ENCODE measurements at places on chromosomes 1 and 21.

DNA sequence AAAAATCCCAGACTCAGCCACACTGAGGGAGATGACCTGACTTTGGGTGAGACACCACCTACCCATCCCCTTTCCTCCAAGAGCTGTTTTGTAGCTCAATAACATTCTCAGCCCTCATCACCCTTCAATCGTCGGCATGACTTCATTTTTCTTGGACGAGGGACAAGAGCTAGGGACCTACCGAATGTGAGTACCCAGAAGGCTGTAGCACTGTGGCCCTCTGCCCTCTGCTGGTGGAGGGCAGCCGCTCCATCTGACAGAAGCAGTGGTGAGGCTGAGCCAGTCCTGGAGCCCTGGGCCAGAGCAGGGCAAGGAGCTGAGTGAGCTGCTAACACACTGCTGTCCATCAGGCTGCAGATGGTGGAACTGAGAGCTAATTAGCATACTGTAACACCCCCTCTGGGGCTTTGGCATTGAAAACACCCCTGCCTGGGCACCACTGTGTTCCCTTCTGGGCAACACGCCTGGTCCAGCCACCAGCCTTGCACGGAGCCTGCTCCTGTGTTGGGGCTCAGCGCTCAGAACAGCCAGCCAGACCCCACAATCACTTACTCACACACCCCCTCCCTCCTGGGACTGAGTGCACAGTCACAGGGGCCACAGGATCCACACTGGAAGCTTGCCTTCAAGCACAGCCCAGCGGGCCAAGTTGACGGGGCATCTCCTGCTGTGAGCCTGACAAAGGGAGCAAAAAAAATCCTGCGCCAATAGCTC is 18.3 kb upstream of the ALPL start:
- no peak for DNase-seq

DNA sequence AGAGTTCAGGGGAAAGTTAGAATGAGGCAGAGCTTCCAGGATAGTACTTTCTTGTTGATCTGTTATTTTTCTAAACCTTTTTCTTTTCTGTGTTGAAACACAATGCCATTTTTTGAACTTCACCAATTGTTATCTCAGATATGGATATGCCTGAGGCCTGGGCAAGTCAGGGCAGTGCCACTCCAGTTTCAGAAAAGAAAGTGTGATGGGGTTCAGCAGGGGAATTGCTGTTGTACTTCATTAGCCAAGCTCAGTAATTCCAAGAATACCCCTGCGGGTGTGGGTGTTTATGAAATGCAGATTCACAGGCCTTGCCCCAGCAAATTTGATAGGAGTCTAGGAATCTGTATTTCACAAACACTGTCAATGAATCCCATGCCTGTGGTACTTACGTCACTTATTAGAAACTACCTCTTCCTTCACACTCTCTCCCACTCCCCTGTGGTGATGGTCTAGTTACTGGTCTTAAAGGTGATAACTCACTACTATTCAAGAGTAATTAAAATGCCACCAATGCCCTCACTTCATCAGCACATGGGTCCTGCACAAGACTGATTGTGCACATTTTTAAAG is 142.3 kb downstream of the PBX1 start:
- no peak for DNase-seq

DNA sequence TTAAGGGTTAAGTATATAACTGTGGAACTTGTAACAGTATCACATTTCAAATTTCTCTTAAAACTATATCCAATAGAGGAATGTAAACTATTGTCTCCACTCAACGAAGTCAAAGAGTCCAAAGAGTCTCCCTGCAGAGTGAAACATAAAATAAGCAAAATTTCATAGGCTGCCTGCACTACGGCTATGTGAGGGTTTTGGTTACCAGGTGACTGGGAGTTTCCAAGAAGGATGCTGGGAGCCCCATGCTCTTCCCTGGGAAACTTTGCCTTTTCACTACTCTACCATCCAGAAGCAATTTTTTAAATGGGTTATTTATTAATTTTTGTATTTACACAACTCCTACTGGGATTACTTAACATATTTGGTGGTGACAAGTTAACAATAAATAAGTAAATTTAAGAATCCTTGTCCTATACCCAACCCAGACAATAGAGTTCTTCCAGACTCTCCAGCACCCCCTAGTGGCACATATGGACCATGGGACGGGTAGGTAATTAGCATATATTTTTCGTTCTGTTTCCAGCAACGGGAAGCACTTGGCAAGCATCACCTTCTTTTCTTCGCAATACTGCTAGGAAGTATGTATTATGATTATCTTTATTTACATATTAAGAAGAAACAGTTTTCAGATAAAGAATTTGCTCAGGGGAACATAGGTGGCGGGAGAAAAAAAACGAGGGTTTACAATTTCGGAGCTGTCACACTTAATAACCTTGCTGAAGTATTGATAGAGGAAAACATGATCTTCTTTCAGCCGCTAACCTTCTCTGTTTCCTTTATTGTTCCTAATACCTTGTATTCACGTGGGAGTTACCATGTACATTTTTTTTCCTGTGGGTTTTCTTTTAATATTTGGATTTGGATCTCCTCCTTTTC is 3.5 kb downstream of the FMO2 start:
- DNase-seq, result no peak

DNA sequence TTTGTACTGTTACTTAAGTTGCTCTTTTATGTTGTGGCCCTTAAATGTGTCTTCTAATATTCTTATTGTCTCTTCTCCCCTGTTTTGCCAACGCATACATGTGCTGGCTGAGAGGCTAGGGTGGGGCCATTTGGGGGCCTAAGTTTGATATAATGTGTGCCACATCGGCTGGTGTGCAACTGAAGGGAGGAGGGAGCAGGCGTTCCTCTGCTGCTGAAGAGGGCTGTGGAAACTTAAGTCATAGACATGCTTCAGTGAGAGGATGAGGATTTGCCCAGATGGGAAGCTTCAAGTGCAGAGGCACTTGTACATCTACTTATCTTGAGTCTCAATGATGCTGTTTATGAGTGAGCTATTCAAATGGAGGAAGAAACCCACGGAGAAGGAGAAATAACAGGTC is 630.6 kb downstream of the LMO4 start:
- DNase-seq, result no peak

DNA sequence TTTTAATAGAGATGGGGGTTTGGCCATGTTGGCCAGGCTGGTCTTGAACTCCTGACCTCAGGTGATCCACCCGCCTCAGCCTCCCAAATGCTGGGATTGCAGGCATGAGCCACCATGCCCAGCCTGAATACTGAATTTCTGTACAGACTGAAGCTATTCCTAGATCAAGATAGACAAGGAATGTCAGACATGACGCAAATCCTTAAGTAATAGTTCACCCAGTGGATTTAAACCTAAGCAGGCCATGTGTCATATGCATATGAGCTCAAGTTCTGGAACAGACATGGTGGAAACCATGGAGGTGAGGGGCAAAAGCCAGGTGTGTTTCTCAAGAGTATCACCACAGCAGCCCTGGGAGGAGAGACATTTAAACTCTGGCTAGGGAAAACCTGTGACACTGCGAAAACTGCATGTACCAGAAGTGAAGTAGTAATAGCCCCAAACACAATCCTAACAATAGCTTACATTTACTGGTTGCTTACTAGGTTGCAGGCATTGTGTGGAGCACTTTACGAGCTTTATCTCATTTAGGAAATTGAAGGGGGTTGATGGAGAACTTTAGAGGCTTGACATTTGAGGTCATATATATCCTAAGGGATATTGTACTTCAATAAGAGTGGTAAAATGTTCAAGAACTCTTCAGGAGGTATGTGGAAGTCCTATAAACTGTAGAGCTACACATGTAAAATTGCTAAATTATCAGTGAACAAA is 31.7 kb upstream of the MAN1A2 start:
- no peak for DNase-seq

GRCh38 chr1:19643121-19643520 is 990 bp upstream of the NBL1 start:
- no peak for DNase-seq

DNA sequence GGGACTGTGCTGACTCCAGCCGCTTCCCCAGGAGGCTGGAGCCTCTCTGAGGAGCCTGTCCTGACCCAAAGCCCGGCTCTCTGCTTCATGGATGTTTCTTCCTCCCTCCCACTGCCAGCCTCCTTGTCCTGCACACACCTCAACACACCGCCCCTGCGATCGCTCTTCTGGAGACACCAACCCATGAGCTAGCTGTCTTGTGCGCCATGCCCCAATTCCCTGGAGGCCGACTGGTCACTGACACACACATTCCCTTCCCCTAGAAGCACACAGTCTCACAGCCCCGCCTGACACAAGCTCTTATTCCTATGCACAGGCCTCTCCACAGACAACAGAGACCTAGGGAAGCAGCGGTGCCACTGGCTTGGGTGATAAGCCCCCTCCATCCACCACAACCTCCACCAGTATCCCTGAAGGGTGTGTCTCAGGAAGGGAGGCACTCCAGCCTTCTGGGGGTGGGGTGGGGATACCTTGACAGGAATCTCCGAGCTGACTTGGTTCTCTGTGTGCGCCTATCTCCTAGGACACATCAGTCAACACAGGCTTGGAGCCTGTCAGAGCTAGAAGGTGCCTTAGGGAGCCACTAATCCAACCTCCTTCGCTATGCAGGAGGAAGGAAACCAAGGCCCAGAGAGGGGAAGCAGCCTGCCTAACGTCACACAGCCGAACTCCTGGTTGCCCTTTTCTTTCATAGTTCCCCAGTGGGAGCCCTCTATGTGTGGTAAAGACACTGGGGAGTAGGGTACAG is 31.1 kb downstream of the AHDC1 start:
- no peak for DNase-seq

DNA sequence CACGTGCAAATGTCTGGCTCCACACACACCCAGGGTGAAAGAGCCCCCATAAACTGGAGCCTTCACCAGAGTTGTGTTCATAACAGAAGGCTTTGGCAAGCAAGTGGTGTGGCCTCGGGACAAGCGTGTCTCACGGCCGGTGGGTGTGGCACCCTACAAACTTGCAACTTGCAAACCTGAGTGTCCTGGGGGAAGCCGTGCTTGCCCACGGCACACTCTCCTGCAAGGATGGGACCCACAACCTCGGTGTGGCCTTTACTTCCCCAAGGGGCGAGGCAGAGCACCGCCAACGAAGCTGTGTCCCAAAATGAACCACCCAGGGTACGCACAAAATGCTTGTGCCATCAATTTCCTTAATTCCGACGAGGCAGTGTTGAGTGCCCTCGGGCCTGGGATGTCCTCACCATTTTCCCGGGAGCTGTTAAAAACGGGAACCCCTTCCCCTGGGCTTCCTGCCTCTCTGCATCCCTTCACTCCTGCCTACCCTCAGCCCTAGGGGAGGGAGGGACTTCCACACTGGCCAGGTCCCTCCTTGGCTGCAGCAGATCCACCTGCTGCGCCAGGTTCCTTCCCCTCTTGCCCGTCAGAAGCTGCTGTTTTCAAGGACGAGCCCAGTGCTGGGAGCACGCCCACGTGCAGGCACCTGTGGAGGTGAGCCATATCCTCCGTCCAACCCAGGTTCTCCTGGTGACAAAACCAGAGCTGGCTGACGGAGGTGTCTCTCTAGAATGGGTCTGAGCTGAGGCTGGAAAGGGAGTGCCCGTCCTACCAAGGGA is 111.4 kb downstream of the NPHP4 start:
- DNase-seq, result no peak

DNA sequence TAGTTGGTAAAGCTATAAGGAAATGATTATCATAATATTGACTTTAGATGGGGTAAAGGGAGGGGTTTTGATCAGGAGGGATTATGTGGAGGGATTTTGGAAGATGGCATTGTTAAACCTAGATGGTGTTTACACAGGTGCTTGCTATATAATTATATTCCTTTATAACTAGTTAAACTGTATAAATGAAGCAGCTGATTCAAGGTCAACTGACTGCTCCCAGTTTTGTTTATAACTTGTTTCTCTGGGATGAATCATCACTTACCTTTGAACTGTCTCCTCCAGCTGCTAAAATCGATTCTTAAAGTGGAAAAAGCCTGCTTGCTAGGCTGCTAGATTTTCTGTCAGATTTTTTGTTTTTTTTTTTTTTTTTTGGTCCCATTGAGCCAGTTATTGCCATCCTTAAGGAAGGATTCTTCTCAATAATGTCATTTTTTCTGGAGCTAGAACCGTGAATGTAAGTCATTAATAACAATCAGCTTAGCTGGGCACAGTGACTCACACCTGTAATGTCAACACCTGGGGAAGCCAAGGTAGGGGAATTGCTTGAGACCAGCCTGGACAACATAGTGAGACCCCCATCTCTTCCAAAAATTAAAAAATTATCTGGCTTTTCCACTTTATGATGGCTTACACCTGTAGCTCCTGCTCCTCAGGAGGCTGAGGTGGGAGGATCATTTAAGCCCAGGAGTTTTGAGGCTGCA is 153.2 kb downstream of the PIK3R3 start:
- no peak for DNase-seq

- DNase-seq, result no peak
Observed at GRCh38 chr1:202274611-202275010, 67.1 kb downstream of the UBE2T start.

GRCh38 chr1:191974004-191974403 is 184.3 kb upstream of the RGS18 start:
- no peak for DNase-seq

DNA sequence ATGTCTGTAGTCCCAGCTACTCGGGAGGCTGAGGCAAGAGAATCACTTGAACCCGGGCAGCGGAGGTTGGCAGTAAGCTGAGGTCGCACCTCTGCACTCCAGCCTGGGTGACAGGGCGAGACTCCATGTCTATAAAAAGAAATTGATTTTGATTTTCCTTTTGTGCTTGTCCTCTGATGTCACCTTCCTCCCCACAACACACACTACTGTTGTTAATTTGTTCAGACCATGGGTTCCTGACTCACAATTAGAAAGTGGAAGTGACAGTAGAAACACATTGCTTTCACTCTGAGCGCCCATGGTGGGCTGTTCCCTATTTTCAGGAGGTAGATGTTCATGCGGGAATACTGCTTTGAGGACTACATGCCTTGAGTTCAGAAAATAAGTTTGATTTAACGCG is 165.5 kb upstream of the KCNJ6 start:
- no peak for DNase-seq

- DNase-seq, result no peak
Observed at GRCh38 chr1:29876441-29876840, 640.1 kb downstream of the PTPRU start.

DNA sequence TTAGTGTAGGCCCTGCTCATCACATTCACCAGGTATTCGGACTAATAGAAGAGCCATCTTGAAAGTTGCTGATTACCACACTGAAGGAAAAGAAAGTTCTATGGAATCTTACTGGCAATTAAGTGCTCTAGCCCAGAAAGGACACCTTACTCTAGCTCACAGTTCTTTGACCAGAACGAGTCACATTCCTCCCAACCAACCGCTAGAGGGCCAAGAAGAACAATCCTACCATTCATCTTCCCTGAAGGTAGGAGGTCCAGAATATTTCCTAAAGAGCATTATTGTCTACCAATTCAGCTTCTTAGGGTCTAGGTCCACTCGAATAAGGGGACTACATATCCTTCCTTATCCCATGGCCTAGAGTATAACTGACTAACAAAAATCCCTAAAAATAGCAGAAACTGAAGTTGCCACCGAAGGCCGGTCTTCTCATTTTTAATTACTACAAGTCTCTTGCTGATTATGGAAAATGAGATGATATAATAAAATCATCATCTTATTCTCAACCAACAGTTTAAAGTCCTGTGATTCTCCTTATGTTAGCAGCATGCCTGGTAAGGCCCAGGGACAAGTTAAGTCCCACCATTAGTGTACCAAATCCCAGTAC is 2.7 kb upstream of the FMO1 start:
- no peak for DNase-seq
